Mucosa of descending colon (tissue), 3 donors: ENCODE measurements at places on chromosomes 7 and 10.
A peak's percentile ranks its signal among the peaks of the same experiment; 100 is the strongest.

DNA sequence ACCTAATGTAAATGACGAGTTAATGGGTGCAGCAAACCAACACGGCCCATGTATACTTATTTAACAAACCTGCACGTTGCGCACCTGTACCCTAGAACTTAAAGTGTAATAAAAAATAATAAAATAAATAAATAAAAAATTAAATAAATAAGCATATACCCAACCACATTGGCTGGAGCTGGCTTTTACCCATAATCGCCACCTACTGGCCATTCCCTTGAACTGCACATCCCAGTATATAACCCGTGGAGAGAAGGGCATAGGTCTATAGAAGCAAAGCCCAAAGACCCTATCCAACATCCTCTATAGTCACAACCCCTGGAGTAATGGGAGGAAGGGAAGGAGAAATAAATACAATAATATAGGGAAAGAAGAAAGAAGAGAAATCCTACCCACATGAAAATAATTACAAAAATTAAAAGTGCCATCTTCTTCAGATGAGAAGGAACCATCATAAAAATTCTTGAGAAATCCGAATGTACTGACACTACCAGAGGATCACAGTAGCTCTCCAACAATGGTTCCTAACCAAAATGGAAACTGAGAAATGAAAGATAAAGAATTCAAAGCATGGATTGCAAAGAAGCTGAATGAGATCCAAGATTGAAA is 65.6 kb downstream of the TWIST1 start:
- DNase-seq, result peak; percentile 65

GRCh38 chr7:30630986-30631385 is 36.3 kb downstream of the GARS1 start:
- DNase-seq, result no peak

DNA sequence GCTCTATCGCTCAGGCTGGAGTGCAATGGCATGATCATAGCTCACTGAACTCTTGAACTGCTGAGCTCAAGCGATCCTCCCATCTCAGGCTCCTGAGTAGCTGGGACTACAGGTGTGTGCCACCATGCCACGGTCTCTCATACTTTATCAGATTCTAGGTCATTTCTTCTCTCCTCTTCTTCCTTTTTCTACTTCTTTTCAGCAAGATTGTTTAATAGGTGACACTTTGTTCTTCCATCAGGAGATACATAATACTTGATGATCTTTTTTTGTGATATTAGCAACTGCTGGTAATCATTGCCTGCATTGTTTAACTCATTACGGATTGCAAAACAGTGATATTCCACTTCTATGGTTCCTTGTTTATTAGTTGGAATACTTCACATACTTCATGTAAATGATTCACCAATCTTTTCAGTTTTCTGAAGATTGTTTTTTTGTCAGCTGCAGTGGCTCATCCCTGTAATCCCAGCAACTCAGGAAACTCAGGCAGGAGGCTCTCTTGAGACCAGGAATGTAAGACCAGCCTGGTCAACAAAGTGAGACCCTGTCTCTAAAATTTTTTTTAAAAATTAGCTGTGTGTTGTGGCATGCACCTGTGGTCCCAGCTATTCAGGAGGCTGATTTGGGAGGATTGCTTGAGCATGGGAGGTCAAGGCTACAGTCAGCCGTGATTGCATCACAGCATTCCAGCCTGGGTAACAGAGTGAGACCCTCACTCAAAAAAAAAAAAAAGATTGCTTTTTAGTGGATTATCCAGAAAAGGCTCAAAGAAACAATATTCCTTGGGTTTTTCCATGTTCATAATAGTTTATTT is 36.2 kb upstream of the CHST3 start:
- DNase-seq, result no peak

DNA sequence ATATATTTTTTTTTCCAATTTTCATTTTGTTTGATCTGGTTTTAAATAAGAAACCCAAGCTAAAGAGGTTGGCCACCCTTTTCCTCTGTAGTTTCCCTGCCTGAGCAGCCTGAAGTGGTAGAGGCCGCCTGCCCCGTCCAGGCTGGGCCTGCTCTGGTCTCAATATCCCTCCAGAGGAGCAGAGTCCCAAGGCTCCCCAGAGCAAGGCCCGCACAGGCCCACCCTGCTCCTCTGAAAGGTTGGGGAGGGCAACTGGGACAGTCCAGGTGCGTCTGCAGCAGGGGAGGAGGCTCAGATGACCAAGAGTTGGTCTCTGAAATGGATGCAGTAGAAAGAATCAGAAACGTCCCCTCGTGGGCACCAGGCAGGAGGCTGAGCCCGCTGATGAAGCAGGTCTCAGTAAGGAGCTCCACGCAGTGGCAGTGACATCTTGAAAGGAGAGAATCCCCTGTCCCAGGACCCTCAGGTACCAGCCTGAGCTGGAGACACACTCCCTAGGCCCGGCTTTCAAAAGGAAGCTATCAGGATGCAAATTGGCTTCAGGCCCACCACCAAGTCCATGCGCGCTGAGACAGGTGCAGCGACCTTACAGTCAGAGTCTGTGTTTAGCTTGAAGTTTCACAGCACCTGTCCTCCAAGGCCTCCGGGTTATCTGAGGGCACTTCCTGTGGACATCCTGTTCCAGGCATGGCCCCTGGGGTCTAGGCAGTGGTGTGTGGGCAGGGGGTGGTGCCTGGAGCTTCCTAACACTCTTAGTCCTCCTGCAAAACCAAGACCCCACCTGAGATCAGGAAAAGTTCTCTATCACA is 37.7 kb downstream of the EN2 start:
- no peak for DNase-seq

GRCh38 chr7:31488562-31489203 is 25.2 kb upstream of the ITPRID1 start:
- DNase-seq, result peak; percentile 54

- DNase-seq, result no peak
Measured at GRCh38 chr10:15943426-15943825, 83.1 kb upstream of the MINDY3 start.

DNA sequence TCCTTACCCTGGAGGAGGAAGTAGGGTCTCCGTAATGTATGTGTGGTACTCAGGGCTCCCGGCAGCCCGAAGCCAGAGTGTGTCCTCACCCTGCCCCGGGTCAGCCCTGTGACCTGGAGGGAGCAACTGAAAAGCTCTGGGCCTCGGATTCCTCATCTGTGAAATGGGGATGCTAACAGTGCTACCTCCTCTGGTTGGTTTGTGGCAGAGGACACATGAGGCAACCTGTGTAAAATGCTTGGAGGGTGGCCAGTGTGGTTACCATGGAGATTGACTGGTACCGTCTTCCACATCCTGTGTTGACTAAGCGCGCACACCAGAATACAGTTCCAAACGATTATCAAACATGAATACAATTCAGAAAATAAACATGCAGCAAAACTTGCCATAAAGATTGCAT is 163.8 kb upstream of the KLF6 start:
- DNase-seq, result no peak

- no peak for DNase-seq
Measured at GRCh38 chr7:49878627-49879026, 105.2 kb downstream of the VWC2 start.

DNA sequence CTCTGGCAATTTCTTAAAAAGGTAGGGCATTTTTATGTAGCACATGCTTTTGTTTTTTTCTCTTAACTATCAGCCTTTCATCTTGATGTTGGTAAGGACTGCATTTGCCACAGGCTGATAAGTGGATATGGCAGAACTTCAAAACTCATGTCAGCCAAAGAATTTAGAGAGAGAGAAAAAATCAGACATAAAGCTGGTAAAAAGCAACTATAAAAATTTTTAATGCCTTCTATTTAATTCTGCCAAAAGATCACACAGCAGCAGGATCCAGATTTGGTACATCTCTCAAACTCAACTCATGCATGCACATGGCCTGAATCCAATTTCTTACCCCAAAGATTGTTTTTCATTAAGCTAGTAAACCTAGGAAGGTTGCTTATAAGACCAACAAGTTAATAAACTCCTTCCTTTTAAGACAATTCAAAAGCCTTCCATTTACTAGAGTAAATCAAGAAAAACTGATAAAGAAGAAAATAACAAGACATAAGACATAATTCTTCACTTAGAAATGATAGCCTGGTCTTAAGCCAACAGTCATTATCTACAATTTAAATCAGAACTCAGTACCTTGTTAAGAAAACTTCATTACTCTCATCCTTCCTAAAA is 69.3 kb downstream of the GLI3 start:
- DNase-seq, result no peak

- no peak for DNase-seq
Measured at GRCh38 chr10:28479425-28479865, 53.5 kb upstream of the WAC start.

- no peak for DNase-seq
Measured at GRCh38 chr10:69261184-69261583, 17.1 kb upstream of the HK1 start.

GRCh38 chr7:4282434-4283223 is 399.5 kb upstream of the FOXK1 start:
- no peak for DNase-seq

GRCh38 chr7:155003092-155003375 is at the start of gene PAXIP1:
PAXIP1 (minus strand) TSS chr7:155003124; CDS start chr7:155002929, 195 bp downstream.
- no peak for DNase-seq

GRCh38 chr7:4642468-4643203 is 39.5 kb upstream of the FOXK1 start:
- DNase-seq, result no peak

DNA sequence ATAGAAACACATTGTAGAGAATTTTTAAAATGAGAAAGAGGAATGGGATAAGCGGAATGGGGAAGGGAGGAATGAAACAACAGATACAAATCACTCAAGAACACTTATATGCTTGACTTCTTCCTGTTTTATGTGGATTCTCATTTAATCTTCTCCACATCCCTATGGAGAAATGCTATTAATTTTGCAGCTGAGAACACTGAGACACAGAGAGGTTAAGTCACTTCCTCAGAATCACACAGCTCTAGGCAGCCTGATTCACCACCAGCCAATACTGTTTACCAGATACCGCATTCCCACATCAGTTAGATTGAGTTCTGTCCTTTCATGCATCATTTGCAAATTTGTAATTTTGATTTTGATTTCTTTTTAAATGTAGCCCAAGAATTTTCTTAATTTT is 170.5 kb downstream of the SH2D4B start:
- no peak for DNase-seq

DNA sequence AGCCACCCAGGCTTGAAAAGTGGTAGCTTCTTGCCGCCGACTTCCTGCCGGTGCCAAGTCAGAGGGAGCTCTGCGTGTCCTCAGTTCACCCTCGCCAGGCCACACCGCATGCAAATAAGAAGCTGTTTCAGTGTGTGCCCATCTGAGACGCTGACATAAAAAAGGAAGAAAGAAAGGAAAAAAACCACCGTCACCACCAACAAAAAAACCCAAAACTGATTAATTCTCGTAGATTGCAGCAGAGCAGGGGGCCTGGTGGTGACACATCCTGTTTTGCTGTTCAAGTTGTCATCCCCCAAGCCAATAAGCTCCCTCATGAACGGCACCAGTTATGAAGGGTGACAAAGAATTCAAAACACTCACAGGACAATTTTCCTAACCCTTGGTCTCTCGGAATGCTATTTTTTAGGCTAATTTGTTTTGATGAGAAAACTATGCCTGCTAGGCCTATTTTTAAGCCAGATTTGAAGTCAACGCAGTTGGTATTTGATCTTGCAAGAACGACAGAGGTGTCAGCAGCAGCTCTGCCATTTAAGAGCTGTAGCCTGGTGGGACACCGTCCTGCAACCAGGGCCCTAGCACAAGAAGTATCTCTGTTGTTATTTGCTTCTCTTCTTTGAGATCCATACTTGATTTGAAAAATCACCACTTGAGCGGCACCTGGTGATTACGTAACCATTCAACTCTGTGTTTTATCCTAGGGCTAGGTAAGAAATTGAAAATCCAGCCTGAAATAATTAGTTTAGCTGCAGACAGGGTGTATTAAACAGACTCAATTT is 145.6 kb downstream of the PFKFB3 start:
- peak; percentile 42 for DNase-seq

GRCh38 chr10:61136139-61136538 is 192.2 kb upstream of the RHOBTB1 start:
- no peak for DNase-seq

- DNase-seq, result peak; percentile 58
Measured at GRCh38 chr7:74417419-74417971, 36.2 kb upstream of the GTF2IRD1 start.

DNA sequence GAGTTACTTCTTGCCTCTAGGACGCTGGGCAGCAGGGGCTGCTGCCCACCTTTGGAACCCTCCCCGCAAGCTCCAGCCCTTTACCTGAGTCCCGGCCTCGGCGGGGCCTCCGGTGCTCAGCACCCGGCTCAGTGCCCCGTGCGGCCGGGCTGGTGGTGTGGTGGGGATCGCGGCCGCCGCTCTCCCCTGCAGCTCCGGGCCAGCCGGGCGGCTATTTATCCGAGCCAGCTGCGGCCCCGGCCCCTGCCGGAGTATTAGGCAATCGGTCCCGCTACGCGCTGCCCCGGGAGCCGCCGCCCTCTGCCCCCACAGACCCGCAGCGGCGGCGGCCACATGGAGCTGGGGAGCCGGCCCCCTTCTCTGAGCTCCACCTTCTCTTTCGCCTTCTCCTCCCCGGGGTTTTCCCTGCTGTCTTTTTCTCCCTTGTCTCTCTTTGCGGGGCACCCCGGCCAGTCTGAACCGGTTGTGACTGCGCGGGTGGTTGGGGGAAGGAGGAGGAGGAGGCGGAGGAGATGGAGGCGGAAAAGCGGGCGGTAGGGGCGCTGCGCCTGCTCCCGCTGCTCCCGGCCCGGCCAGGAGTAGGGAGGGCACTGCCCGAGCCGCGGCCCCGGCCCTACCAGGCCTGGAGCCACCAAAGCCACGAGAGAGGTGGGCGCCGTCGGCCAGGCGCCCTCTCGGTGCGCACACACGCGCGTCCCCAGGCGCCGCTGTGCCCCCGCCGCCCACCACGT is at the start of gene SLC16A9:
TSS of gene SLC16A9 (minus strand) at position 456 of the 731 bp plus-strand sequence. CDS start 25,559 bp downstream, outside the sequence.
- peak; percentile 78 for DNase-seq

GRCh38 chr7:5193880-5194279 is 3.8 kb downstream of the WIPI2 start:
- no peak for DNase-seq

DNA sequence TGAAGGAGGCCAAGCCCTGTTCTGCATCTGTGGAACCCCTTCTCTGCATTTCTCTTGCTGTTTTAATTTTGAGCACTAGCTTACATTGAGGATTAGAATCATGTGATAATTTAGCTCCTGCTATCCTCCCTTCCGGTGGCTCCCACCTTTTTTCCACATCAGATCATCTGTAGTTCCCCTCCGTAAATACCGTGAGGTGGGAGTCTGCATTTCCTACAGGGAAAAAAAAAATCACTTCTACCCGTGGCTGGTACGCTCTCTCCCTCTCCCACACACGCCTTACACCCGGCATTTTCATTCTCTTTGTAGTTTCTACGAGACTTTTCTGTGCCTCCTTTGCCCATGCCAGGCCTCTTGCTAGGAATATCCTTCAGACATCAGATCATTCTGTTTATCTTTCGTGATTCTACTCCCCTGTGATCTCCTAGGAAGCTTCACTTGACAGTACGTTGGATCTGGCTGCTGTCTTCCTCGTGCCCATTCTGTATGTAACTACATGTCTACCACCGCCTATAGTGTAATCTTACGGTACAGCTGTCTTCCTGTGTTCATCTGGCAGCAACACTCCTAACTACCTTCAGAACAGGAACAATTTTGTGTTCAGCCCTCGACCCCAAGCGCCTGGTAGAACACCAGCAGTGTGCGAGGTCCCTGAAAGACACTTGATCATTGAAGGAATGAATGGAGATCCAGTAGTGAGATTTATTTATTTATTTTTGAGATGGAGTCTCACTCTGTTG is 41.7 kb upstream of the OCM start:
- no peak for DNase-seq

- no peak for DNase-seq
Measured at GRCh38 chr7:88279323-88279722, 27.4 kb downstream of the STEAP4 start.
